Body of pancreas (tissue), 4 donors: ENCODE measurements at places on chromosomes 13 and 19.
A peak's percentile ranks its signal among the peaks of the same experiment; 100 is the strongest.

GRCh38 chr13:20363603-20364002 is 131.5 kb upstream of the GJB6 start:
- no peak overlapping the region for H3K27ac ChIP-seq
- no peak for DNase-seq
- H3K27me3 ChIP-seq = no peaks in the 10 kb centered on the region
- H3K36me3 ChIP-seq = no peaks in the 10 kb centered on the region
- peaks cover 25% of the 10 kb centered on the region for H3K4me1 ChIP-seq
- H3K4me3 ChIP-seq = no peak overlapping the region

- peak overlapping the region; percentile 81 for H3K4me3 ChIP-seq
- peaks cover 13% of the 10 kb centered on the region for H3K4me1 ChIP-seq
- peak; percentile 43 for DNase-seq
- no peaks in the 10 kb centered on the region for H3K36me3 ChIP-seq
- peak overlapping the region; percentile 98 for H3K27ac ChIP-seq
Measured at GRCh38 chr19:892243-892893, 619 bp downstream of the MED16 start.

DNA sequence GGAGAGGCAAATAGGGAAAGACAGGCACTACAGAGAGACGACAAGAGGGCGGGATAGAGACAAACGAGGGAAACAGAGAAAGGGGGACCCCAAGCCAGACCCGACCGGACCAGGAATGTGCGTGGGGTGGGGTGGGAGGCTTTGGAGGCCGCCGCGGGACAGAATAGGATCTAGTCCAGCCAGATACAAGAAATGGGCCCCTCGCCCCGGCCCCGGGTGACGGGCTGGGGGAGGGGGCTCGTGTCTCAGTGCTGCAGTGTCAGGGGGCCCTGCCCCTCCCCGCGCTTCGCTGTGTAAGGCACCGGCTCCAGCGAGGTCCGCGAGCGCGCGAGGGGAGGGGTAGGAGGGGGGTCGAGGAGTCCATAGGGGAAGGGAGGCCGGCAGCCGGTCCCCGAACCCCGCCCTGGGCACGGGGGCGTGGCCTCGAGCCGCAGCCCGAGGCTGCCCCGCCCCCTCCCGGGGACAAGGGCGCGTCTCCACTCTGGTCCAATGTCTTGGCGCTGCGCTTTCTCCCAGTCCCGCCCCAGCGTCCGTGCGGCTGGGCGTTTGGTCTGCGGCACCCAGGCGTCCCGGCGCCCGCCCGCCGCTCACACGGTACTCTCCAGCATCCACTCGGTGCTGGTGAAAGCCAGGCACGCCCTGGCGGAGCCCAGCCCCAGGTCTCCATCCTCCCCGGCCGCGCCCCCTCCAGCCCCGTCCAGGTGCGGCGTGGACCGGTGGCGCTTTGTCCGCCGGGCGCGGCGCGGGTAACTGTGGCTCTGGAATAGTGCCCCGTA is 11.0 kb downstream of the IFNL1 start:
- H3K36me3 ChIP-seq = no peaks in the 10 kb centered on the region
- no peak overlapping the region for H3K27ac ChIP-seq
- peaks cover 8% of the 10 kb centered on the region for H3K4me1 ChIP-seq
- no peaks in the 10 kb centered on the region for H3K27me3 ChIP-seq

- H3K27ac ChIP-seq = peak overlapping the region; percentile 24
- DNase-seq = peak; percentile 28
- no peaks in the 10 kb centered on the region for H3K4me1 ChIP-seq
- no peak overlapping the region for H3K4me3 ChIP-seq
Measured at GRCh38 chr19:16342002-16342715, 17.5 kb downstream of the KLF2 start.

GRCh38 chr13:112855859-112856258 is 113.2 kb upstream of the MCF2L start:
- H3K27ac ChIP-seq = no peak overlapping the region
- H3K4me3 ChIP-seq = no peak overlapping the region
- no peaks in the 10 kb centered on the region for H3K4me1 ChIP-seq

DNA sequence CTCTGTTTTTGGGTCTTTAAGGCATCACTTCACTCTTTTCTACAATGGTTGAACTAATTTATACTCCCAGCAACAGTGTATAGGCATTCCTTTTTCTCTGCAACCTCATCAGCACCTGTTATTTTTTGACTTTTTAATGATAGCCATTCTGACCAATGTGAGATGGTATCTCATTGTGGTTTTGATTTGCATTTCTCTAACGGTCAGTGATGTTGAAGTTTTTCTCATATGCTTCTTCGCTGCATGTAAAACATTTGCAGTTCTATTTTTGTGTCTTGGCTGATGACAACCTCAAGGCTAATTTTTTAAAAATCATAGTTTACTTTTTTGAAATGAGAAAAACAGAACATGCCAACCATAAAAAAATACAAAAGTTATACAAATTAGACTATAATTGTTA is 258.2 kb upstream of the EDNRB start:
- no peak overlapping the region for H3K4me3 ChIP-seq
- no peak for DNase-seq
- no peaks in the 10 kb centered on the region for H3K27me3 ChIP-seq
- no peaks in the 10 kb centered on the region for H3K4me1 ChIP-seq

DNA sequence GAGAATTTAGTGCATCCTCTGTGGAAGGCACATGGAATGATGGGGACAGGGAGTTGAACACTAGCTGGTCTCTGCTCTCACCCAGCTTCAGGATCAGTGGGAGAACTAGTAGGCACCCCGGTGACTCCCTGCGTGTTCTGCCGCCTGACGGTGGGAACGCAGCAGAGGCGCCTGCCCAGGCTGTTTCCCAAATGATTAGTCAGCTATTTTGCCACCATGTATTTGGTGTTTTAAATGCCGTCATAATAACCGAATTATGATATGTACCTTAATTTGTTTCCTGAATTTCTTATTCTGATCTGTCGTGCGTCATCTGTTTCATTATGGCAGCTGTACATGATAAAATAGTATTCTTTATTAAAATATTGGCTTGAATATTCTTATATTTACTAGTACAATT is 115.9 kb upstream of the GJB6 start:
- H3K36me3 ChIP-seq = no peaks in the 10 kb centered on the region
- DNase-seq = no peak
- no peaks in the 10 kb centered on the region for H3K27me3 ChIP-seq
- no peak overlapping the region for H3K4me3 ChIP-seq
- H3K27ac ChIP-seq = no peak overlapping the region

GRCh38 chr13:110132225-110132982 is 174.6 kb downstream of the COL4A1 start:
- no peaks in the 10 kb centered on the region for H3K27me3 ChIP-seq
- no peak for DNase-seq
- peaks cover 5% of the 10 kb centered on the region for H3K4me1 ChIP-seq
- H3K4me3 ChIP-seq = no peak overlapping the region
- no peak overlapping the region for H3K27ac ChIP-seq

DNA sequence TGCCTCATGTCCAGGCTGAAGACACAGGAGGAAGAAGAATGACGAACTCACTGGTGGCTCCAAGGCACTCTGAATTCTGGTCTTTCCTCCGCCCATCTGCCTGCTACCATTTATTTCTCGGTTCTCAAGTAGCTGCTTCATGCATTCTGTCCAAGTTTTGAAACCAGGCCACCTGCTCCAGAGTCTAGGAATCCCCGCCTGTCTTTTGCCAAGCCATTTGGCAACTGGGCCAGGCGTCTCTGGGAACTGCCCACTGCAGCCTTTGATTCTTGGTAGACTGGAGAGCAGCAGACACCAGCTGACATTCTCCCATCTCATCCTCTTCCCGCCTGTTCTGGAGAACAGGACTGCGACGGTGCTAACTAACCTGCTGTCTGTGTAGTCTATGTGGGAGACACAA is 10.8 kb downstream of the SLC35E1 start:
- no peak for DNase-seq
- no peak overlapping the region for H3K4me3 ChIP-seq
- peaks cover 43% of the 10 kb centered on the region for H3K4me1 ChIP-seq
- no peak overlapping the region for H3K27ac ChIP-seq

GRCh38 chr19:5149508-5149907 is 180.6 kb downstream of the KDM4B start:
- no peak overlapping the region for H3K4me3 ChIP-seq
- H3K27me3 ChIP-seq = no peaks in the 10 kb centered on the region
- H3K27ac ChIP-seq = no peak overlapping the region
- H3K36me3 ChIP-seq = no peaks in the 10 kb centered on the region
- no peaks in the 10 kb centered on the region for H3K4me1 ChIP-seq

GRCh38 chr13:39452834-39453233 is 150.2 kb downstream of the LHFPL6 start:
- DNase-seq = no peak
- H3K27me3 ChIP-seq = no peaks in the 10 kb centered on the region
- H3K4me1 ChIP-seq = peaks cover 17% of the 10 kb centered on the region
- no peaks in the 10 kb centered on the region for H3K36me3 ChIP-seq
- H3K27ac ChIP-seq = no peak overlapping the region

DNA sequence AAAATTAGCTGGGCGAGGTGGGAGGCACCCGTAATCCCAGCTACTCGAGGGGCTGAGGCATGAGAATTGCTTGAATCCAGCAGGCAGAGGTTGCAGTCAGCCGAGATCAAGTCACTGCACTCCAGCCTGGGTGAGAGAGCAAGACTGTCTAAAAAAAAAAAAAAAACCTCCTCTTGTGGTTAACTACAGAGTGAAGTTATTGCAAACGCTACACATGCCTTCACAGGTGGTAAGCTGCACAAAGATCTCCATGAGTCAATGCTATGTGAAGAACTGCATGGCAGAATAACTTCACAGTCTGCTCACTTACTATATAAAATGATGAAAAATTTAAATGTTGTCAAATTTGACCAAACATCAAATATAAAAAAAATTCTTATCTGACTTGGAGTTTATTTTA is 436.8 kb downstream of the FGF14 start:
- no peak for DNase-seq
- H3K27me3 ChIP-seq = no peaks in the 10 kb centered on the region
- H3K4me3 ChIP-seq = no peak overlapping the region
- H3K27ac ChIP-seq = no peak overlapping the region
- H3K36me3 ChIP-seq = no peaks in the 10 kb centered on the region

DNA sequence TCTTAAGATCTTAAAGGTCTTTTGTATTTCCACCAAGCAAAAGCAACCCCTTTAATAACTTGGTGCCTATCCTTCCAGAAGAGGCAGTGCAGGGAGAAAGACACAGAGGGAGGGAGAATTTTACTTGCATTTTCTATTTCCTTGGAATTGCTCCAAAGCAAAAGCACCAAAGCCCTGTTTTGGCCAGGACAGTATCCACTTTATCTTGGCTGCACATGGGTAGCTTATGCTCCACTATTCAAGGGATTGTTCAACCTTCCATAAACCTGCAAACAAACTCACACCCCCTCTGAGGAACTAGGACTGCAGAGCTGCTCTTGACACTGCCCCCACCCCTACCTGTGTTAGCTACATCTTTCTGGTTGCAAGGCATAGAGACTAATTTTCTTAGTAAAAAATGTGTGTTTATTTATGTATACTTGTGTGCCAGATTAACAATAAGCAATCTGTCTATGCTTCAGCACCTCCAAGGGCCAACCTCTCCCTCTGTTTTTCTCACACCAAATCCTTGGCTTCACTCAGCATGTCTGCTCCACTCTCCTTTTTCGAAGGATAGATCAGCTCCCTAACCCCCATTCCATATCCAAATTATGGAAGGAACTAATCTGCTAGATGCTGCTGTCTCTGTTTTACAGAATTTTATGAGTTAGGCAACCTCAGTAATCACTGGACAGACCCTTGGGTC is 68.1 kb upstream of the KLF12 start:
- H3K4me3 ChIP-seq = no peak overlapping the region
- no peaks in the 10 kb centered on the region for H3K4me1 ChIP-seq
- H3K27me3 ChIP-seq = no peaks in the 10 kb centered on the region
- DNase-seq = no peak
- no peak overlapping the region for H3K27ac ChIP-seq
